ENCODE measurements at places on chromosomes 6 and 20.

DNA sequence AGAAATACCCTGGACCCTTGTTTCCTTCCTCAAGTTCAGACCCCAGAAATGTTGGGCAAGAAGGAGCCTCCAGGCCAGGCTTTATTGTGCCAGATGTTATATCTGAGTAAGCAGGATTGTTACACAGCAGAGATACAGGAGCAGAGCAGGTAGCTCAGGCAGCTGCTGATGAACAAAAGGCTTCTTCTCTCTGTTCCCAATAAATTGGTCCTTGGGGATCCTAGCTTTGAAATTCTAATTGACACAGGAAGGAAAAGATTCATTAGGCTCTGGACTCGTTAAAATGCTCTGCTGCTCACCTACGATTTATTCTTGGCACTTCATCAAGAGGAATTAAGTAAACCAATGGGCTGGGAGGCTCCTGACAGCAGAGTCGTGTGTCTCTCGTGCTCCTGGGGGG is 54.2 kb downstream of the RALY start:
- no peaks in the 10 kb centered on the region for H3K36me3 ChIP-seq
- H3K4me1 ChIP-seq: peaks cover 23% of the 10 kb centered on the region
- H3K4me3 ChIP-seq: no peak overlapping the region

GRCh38 chr6:33610067-33610466 is 11.1 kb upstream of the ITPR3 start:
- peak overlapping the region; percentile 63 for H3K27ac ChIP-seq
- peaks cover 61% of the 10 kb centered on the region for H3K4me1 ChIP-seq
- H3K36me3 ChIP-seq: no peaks in the 10 kb centered on the region
- no peak for DNase-seq
- H3K4me3 ChIP-seq: no peak overlapping the region
- H3K27me3 ChIP-seq: no peaks in the 10 kb centered on the region

GRCh38 chr20:42083280-42083679 is 465.1 kb upstream of the CHD6 start:
- H3K4me3 ChIP-seq: no peak overlapping the region
- H3K27me3 ChIP-seq: no peaks in the 10 kb centered on the region
- H3K4me1 ChIP-seq: no peaks in the 10 kb centered on the region
- no peaks in the 10 kb centered on the region for H3K36me3 ChIP-seq
- no peak for DNase-seq

DNA sequence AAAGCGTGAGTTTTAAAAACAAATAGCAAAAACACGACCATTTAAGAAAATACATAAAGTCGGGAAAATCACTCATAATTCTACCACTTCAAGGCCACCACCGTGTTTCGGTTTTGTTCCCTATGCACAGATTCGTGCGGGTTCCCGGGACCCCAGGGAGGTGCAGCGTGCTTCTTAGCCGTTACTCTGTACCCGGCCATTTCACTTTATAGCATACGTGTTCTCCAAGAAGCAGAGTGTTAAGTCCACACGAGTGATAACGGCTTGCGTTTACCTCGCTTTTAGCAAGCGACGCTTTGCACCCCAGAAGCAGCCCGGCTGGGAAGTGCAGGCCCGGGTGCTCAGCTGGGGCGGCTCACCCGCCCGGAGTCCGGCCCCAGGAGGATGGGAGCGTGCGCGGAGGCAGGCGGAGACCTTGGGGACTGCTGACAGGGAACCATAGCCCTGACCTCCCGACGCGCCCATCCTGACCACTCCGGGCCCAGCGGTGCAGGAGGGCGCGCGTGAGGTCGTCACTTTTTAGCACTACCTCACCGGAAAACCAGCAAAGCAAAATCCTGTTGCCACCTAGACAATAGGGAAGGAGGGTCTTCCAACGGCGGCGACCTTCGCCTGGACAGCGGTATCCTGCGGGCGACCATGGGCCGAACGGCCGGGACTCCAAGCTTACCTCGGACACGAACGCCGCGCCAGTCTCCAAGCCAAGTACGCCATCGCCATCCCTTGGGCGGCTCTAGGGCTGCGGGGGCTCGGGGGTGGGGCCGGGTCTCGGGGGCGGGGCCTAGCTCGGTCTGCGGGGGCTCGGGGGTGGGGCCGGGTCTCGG is at the start of gene ECI2:
TSS of gene ECI2 (minus strand) at position 735 of the 824 bp plus-strand sequence. CDS start at position 720, 15 bp downstream.
- H3K36me3 ChIP-seq: no peaks in the 10 kb centered on the region
- peak within 1 kb of the TSS; percentile 84 for H3K27ac ChIP-seq
- H3K4me3 ChIP-seq: peak within 1 kb of the TSS; percentile 89
- peaks cover 12% of the 10 kb centered on the region for H3K4me1 ChIP-seq
- no peak for DNase-seq

DNA sequence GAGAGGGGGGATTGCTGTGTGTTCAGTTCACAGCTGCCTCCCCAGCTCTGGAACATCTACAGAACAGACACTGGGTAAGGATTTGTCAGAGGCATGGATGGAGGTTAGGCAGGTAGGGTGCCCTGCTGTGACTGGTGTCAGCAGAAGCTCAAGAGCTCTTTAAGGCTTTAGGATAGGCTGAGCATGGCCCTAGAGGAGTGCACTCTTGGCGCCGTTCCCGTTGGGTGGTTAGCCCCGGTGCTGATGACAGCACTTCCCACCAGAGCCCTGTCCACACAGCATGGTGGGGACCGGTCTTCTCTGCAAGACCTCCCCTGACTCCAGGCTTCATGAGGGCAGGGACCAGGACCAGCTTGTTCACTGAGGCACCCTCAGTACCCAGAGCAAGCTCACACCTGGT is 262.0 kb downstream of the BMP7 start:
- no peak for DNase-seq
- H3K4me3 ChIP-seq: no peak overlapping the region

DNA sequence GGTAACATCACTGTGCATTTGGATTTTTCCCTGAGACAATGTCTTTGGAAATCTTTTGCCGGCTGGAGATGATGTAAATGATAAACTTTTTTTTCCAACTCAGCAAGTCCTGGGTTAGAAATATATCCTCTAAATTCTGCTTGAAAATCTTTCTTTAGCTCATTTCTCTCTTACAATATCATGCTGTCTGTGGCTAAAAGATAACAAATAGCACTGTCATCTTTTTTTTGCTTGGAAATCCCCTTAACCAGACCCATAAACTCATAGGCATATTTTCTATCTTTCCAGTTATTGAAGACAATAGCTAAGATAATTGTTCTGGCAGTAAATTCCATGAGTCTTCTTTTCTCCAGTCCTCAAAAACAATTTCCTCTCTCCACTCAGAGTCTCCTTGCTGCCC is 481.5 kb downstream of the NKAIN2 start:
- no peaks in the 10 kb centered on the region for H3K4me1 ChIP-seq
- no peak for DNase-seq
- H3K4me3 ChIP-seq: no peak overlapping the region
- no peaks in the 10 kb centered on the region for H3K27me3 ChIP-seq

DNA sequence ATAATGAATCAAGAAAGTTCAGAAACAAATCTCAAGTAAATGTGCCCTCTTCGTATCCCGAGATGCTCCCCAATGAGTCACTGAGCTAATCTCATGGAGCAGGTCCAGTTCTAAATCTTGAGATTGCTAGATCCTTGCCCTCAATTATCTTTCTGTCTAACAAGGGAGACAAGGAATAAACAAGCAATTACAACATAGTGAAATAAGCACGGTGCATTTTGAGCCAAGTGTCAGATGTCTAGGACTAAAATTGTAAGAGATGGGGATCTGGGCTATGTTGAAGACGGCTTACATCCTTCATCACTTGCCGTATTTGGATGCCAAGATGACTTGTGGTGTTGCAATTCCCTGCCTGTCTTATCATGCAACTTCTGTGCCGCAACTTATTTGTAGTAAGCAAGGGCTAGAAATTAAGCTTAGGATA is 56.5 kb upstream of the ADGRF1 start:
- no peaks in the 10 kb centered on the region for H3K36me3 ChIP-seq
- no peaks in the 10 kb centered on the region for H3K4me1 ChIP-seq
- no peaks in the 10 kb centered on the region for H3K27me3 ChIP-seq
- no peak overlapping the region for H3K4me3 ChIP-seq
- DNase-seq: no peak

DNA sequence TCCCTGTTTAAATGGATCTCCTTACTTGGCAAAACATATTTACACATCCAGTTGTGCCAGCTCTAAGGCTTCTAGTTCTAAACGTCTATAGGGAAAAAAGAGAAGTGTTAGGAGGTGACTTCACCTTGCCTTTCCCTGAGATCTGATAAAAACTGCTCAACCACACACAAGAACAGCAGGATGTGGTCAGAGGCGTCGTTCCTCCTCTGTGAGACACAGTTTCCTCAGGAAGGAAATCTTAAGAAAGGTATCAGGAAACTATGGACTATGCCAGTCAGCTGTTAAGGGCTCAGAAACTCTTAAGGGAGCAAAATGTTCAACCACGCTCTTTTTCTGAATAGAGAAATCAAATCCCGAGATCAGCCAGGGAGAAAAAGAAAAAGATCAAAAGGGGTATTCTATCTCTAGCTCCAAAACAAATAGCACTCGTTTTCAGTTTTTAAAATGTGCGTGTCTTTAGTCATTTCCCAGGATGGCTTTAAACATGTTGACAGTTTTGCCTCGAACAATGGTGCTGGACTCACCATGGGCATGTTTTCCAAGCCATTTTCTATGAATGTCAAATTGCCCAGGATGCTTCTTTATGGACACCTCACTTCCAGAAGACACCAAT is 154.5 kb downstream of the HACE1 start:
- H3K4me3 ChIP-seq: no peak overlapping the region
- no peaks in the 10 kb centered on the region for H3K36me3 ChIP-seq
- no peak overlapping the region for H3K27ac ChIP-seq
- no peaks in the 10 kb centered on the region for H3K27me3 ChIP-seq

DNA sequence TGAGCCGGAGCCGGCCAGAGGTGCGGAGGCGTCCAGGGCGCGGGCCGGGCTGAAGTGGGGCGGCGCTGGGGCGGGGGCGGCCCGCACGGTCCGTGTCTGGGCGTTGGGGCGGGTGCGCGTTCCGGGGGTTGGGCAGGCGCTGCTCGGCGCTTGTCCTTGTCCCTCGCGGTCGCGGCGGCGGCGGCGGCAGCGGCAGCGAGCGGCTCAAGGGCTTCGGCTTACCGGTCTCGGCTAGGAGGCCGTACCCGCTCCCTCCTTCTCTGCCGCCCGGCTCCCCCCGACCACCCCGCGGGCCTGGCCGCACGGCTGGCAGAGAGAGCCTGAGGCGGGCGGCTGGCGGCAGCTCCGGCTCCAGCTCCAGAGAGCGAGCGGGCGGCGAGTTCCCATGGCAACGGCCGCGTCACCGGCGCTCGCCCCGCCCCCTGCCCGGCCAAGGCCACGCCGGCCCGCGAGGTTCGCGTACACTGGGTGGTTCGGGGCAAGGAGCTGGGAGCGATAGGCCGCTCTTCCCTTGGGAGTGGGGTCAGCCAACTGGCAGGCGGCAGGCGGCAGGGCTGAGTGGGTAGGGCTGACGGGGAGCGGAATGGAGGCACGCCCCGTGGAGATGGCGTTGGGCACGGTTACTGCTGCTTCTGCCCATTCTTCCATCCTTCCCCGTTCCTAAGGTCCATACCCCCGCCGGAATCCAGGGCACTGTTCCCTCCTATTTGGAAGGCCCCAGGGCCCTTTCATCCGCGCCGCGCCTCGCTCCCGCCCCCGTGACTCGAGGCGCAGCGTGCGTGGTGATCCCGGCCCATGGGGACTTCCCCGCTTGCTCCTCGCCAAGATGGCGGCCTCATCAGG is at the start of gene LRRC73:
TSS of gene LRRC73 (minus strand) at position 363 of the 843 bp plus-strand sequence. CDS start 561 bp downstream, outside the sequence.
- no peaks in the 10 kb centered on the region for H3K36me3 ChIP-seq
- peak; percentile 91 for DNase-seq
- peaks cover 19% of the 10 kb centered on the region for H3K4me1 ChIP-seq
- H3K27me3 ChIP-seq: no peaks in the 10 kb centered on the region
- H3K27ac ChIP-seq: peak within 1 kb of the TSS; percentile 75

DNA sequence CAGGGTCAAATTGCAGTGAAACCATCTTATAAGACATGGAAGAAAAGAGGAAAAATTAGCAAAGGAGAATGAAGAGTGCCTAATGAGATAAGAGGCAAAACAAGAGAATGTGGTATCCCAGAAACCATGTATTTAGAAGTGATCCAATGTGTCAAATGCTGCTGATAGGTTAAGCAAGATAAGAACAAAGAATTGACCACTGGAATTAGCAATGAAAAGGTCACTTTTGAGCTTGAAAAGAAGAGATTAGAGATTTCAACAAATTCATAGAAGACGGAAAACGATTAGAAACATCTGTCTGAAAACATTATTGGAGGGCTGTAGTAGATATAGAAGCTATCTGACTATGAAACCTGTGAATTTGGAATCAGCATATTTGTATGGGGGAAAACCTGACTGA is 112.2 kb downstream of the AHI1 start:
- H3K27ac ChIP-seq: no peak overlapping the region
- H3K27me3 ChIP-seq: no peaks in the 10 kb centered on the region
- H3K4me3 ChIP-seq: no peak overlapping the region
- no peak for DNase-seq
- no peaks in the 10 kb centered on the region for H3K36me3 ChIP-seq

GRCh38 chr6:166267526-166267925 is 40.7 kb downstream of the PRR18 start:
- no peak overlapping the region for H3K4me3 ChIP-seq
- no peaks in the 10 kb centered on the region for H3K4me1 ChIP-seq
- DNase-seq: no peak
- H3K27ac ChIP-seq: no peak overlapping the region
- no peaks in the 10 kb centered on the region for H3K36me3 ChIP-seq
- H3K27me3 ChIP-seq: no peaks in the 10 kb centered on the region

DNA sequence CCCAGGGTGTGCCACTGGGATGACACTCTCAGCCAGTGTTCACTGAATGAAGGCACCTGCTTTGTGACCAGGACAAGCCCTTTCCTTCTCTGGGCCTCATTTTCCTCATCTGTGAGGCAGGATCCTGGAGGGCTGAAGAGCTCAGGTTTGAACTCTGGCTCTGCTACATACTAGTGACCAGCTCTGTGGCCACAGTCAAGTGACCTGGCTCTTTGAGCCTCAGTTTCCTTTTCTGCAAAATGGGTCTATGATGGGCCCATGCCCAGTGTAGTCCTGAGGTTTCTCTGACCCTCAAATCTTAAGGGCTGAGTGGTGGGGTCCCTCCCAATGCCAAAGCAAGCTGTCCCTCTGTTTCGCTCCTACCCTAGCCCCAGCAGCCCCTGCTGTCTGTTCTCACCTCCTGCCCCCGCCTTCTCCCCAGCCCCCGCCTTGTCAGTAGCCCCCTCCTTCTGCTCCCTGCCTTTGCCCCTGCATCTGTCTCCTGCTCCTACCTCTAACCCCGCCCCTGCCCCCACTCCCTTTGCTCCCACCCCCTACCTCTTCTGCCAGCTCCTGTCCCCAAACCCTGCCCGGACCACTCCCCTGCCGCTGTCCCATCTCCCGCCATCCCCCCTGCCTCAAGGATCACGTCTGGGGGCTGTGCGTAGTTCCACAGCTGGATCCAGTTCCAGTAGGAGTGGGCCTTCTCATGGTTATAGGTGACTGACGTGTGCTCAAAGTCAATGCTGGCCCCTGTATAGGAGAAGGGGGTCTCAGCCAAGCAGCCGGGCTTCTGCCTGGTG is 17.0 kb downstream of the SUN5 start:
- no peaks in the 10 kb centered on the region for H3K27me3 ChIP-seq
- peaks cover 3% of the 10 kb centered on the region for H3K4me1 ChIP-seq
- no peak overlapping the region for H3K27ac ChIP-seq
- DNase-seq: no peak
- H3K36me3 ChIP-seq: no peaks in the 10 kb centered on the region

GRCh38 chr20:40860487-40860902 is 168.1 kb upstream of the TOP1 start:
- DNase-seq: no peak
- no peaks in the 10 kb centered on the region for H3K36me3 ChIP-seq
- H3K27me3 ChIP-seq: no peaks in the 10 kb centered on the region
- no peaks in the 10 kb centered on the region for H3K4me1 ChIP-seq

- no peak for DNase-seq
- no peak overlapping the region for H3K27ac ChIP-seq
- H3K4me3 ChIP-seq: no peak overlapping the region
- no peaks in the 10 kb centered on the region for H3K27me3 ChIP-seq
These were observed 877.8 kb upstream of the MAP3K7 start for GRCh38 chr6:91464718-91465117.
